ENCODE measurements at places on chromosomes 1 and 21.
A peak's percentile ranks its signal among the peaks of the same experiment; 100 is the strongest.

DNA sequence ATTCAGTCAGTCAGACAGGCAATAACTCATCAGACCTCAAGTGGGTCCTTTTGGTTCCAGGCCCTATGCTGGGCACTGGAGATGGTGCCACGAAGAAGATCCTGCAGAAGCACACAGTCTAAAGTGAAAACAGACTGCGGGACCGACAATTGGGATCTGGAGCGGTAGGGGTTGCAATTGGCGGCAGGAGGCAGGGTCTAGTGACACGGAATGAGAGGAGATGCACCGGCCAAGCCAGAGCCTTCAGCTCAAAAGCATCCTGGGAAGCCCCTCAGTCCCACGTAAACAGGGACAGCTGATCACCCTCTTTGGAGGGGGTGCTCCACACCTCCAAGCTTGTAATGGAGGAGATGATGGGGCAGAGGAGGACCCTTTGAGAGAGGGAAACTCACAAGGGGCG is 56.2 kb downstream of the KLHDC7A start:
- DNase-seq: no peak

DNA sequence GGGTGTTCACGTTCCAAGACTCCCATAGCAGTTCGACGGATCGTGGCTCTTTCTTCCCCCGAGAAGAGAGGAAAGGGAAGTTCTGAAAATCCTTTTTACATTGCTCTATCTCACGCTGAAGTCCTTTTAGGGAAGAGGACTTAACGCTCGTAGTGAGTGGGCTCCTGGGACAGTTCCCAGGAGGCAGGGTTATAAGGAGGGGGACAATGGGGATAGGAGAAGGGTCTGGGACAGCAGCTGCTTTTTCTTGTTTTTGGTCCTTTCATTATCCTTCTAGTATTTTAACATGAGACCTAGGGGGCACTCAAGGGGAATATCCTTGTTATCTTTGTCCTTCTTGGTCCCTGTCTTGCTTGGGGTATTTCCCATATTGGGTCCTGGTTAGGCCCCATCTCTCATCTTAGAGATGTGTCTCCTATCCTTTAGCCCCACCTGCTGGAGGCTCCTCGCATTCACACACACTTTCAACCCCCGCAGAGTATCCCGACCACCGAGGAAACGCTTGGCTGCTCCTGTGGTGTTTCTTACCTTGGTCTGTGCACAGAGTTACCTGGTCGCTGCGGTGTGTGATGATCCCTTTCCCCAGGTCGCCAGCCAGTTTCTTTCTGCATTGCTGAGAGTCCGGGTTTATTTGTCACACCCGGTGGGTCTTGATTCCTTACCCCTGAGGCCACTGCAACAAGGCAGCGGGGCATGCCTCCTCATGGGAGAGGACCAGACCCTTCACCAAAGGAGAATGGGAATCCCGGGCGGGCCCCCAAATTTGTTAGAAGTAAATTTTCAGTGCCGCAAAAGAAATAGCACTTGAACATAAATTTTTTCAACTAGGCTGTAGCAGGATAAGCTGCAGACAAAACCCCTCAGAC is 29.7 kb downstream of the SCCPDH start:
- DNase-seq: peak; percentile 45

- DNase-seq: no peak
Measured at GRCh38 chr1:14519976-14520375, 78.5 kb upstream of the KAZN start.

- DNase-seq: peak; percentile 87
Measured at GRCh38 chr1:160863774-160864131, 1.1 kb upstream of the CD244 start.

DNA sequence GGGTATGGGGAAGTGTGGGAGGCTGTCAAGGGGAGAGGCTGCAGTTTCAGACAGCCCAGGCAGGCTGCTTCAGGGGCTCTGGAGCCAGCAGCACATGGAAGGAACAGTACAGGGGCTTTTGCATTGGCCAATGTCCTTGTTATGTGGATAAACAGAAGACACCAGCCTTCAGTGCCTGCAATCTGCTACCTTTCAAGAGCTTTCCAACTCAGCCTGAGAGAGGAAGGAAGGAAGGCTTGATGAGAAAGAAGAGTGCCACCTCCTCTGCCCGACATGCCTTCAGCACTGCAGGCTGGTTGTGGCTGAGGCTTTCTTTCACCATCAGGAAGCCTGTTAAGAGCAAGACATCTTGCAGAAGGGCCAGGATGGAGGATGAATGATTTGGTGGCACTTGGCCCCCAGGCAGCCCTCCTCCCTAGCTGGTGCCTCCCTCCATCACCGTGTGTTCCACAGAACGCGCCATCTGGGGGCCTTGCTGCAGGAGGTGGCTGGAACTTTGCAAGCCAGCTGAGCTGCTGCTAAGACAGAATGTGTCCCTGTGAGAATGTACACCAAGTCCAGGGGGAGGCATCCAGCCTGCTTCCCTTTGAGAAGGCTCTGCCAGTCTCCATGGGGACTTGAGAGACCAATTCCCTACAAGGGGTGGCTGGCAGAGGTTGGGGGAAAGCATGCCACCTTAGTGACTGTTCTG is 372.4 kb upstream of the PROX1 start:
- DNase-seq: no peak

DNA sequence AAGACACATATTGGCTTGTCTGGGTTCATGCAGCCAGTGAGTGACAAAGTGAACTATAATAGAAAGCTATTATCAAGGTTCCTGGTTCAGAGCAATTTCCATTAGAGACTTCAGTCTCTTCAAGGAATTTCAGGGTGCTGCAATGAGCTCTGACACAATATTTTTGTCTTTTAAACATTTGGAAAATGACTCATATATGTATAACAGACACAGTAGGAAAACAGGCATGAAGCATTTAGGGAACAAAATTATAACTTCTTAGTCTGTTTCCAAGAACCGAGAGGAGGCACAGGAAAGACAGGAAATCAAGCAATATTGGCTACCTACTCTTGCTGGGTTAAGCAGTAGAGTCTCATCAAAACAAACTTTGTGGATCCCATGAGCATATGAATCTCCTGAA is 170.4 kb downstream of the PTPRC start:
- no peak for DNase-seq

DNA sequence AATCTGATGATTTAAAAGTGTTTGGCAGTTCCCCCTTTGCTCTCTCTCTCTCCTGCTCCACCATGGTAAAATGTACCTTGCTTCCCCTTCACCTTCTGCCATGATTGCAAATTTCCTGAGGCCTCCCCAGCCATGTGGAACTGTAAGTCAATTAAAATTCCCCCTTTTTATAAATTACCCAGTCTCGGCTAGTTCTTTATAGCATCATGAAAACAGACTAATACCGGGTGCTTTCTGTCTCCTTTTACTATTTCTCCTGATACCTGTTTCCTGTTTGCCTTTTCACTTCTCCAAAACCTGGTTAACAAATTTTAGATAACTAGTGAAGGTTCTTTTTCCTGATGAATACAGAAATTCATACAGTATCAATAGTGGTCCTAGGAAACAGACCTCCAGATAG is 1670.3 kb downstream of the MRPL39 start:
- DNase-seq: no peak

DNA sequence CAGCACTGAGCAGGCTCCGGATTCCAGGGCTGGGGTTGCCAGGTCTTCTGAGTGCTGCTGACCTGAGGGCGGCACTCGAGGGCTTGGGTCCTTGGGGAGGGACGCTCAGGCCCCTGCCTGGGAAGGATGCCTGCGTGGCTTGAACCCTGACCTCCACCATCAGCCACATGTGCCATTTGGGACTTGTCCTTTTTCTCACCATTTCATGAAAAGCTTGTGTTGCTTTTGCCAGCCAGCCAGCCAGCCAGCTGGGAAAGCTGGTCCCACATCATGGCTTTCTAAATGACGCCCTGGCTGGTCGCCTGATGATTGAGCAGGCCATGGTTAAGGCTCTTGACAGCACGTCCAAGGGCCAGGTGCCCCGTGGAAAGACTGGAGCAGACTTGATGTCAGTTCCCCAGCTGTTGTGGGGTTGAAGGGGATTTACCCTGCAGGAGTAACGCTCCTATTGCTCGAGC is 168.7 kb downstream of the CAMTA1 start:
- no peak for DNase-seq

Data from MV-4-11 (cell line).